Stimulated activated naive CD4-positive, alpha-beta T cell (primary cell): ENCODE measurements at places on chromosomes 2 and 18.
A peak's percentile ranks its signal among the peaks of the same experiment; 100 is the strongest.

DNA sequence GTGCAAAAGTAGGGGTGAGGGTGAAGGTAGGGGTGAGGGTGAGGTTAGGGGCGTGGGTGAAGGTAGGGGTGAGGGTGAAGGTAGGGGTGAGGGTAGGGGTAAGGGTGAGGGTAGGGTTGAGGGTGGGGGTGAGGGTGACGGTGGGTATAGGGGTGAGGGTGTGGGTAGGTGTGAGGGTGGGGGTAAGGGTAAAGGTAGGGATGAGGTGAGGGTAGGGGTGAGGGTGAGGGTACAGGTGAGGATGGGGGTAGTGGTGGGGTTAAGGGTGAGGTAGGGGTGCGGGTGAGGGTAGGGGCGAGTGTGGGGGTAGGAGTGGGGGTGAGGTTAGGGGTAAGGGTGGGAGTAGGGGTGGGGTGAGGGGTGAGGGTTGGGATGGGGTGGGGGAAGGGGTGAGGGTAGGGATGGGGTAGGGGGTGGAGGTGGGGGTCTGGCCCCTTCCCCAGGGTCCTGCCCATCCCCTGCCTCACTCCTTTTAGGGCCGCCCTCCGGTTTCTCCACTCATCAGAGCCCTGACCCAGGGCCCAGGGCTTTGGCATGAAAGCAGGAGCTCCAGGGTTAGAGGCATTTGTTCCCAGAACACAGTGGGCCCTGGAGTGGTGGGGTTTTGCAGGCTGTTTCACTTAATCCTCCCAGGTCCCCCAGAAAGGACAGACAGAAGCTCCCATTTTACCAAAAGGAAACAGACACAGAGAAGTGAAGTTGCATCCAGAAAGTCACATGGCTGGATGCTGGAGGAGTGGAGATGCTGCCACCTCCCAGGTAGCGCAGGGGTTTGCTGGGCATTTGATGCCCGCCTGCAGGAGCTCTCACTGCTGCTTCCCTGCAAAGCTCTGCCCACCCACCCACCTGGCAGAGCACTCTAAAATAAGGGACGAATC lies 26.9 kb downstream of the SNORC start:
- no peak for DNase-seq

- no peak for DNase-seq
Measured at GRCh38 chr18:32048507-32049091, 30.0 kb downstream of the RNF125 start.

GRCh38 chr2:228768818-228769217 lies 502.3 kb downstream of the PID1 start:
- DNase-seq: no peak

DNA sequence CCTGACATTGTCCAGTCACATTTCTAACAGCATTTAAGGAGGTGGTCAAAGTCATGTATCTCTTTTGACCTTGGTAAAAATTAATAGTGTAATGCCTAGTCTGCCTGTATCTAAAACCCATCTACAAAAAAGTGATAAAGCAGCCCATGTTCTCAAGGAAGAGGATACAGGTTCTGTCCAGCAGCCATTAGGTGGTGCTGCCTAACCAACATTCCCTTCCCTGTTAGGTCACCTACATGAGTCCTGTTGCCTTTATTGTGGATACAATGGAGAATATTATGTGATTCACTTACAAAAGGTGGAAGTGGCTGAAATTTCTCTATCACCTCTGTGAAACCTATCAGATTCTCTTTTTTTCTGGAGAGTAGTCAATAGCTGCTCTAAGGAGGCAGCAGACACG lies 52.5 kb downstream of the AQP4 start:
- no peak for DNase-seq

GRCh38 chr2:221402072-221402471 lies 170.0 kb downstream of the EPHA4 start:
- no peak for DNase-seq

- DNase-seq: no peak
Measured at GRCh38 chr2:39568561-39569006, 97.1 kb upstream of the TMEM178A start.

DNA sequence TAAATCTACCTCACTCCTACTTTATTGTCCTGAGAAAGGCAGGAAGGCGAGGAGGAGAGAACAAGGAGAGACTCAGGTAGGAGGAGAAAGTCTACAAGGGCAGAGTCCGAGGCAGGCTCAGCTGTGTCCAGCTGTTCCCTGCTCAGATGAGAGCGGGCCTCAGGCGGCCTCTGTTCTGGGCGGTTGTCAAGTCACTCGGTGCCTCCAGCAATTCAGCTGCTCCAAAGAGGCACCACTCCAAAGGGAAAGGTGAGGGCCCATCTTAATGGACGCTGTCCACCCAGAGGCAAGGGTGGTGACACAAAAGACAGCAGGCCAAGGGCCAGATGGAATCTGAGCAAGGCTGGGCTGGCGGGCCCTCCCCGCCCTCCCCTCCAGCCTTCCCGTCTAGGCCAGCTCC lies 101.4 kb upstream of the EPAS1 start:
- DNase-seq: no peak

DNA sequence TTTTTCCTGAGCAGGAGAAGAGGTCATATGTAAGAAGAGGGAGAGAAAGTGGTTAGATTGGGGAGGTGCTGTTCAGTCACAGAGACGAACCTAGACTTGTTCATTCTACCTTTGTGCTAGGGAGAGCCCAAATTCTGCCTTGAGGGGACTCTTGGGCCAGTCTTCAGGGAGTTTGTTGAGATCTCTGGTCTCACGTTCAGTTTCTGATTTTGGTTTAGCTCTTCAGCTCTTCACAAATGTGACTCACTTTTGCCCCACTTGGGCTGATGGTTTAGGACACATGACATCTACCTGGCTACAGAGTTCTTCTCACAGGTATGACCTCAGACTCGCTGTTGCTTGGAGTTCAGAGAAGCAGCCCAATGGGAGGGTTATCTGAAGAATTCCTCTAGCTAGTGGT lies 49.2 kb upstream of the DARS1 start:
- no peak for DNase-seq

- DNase-seq: no peak
Measured at GRCh38 chr2:80111185-80111584, 193.4 kb downstream of the LRRTM1 start.

DNA sequence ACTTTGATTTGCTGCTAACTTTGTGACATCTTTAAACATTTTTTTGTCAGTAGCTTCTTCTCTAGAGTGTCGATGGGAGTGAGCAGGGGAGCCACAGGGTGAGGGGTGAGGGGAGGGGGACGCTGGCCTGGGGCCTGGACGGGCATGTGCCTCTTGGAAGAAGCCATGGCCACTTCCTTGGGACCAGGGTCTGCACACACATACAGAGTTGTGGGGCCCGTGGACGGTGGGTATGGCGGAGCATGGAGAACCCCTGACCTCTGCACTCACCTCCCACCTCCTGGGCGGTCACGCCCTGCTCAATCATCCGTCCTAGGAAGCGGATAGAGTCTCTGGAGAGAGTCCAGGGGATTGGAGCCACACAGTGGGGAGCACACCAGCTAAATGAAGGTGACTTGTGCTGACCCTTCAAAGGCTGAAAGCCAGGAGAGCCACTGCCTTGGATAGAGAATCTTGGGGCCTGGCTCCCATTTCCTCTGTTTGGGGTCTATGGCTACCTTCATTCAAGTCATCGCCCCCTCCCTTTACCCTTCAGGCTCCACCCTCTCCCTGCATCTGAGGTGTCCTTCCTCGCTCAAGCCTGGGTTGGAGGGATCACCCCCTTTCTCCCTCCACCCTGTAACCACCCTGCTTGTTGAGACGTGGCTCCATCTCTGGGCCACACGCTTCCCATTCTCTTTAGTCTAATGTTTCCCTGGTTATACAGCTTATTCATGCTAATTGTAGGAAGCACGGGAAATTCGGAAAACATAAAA lies 63.9 kb upstream of the HAAO start:
- DNase-seq: no peak

- DNase-seq: no peak
Measured at GRCh38 chr2:657766-658165, 19.4 kb downstream of the TMEM18 start.

DNA sequence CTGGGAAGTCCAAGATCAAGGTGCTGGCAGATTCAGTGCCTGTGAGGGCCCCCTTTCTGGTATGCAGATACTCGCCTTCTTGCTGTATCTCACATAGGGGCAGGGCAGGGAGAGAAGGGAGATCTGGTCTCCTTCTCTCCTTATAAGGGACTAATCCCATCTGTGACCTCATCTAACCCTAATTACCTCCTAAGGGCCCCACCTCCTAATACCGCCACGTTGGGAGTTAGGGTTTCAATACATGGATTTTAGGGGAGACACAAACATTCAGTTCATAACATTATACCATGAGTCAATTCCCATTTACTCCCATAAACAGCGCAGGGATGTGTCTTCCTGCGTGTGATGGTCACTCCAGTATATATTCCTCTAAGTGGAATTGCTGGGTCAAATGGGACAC lies 73.8 kb upstream of the TXNDC2 start:
- DNase-seq: no peak

DNA sequence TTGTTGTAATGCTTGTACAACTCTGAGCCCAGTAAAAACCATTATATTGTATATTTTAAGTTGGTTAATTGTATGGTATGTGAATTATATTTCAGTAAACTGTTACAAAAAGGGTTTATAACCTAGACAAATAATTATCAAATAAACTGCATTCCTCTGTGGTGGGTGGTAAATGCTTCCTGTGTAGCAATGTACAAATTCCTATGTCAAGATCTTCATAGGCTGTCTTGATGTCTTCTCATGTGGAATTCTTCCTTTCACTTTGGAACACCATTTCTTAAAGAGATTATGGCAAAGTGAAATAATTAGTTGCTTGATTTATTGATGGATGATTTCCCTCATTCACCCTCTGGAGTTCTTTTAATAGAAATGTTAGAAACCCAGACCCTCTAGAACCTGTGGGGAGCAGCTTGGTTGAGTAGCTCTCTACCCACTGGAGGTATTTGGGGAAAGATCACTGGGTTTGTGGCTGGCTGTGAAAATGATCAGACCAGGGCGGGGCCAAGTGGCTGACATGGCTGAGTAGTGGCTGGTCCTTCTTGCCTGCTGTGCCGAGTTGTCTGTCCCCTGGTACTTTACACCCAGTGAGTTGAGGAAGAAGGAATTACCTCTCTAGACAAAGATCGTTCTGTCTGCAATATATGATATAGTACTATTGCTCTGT lies 22.4 kb upstream of the MGAT5 start:
- no peak for DNase-seq

DNA sequence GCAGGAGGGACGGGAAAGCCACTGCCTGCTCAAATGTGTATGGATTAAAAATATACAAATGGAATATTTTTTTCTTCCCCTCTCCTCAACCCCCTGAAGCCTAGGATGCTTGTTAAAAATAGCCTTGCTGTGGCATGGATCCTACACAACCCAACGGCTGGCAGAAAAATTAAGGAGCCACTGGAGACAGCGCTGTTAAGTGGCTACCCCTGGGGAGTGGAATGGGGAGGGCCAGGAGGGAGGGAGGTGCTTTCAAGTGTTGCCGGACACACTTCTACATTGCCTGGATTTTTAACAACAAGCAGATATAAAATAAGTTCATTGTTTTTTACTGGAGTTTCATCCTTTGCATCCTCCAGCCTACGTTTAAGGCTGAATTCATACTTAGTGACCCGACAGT lies 66.6 kb downstream of the ZBTB7C start:
- DNase-seq: no peak

DNA sequence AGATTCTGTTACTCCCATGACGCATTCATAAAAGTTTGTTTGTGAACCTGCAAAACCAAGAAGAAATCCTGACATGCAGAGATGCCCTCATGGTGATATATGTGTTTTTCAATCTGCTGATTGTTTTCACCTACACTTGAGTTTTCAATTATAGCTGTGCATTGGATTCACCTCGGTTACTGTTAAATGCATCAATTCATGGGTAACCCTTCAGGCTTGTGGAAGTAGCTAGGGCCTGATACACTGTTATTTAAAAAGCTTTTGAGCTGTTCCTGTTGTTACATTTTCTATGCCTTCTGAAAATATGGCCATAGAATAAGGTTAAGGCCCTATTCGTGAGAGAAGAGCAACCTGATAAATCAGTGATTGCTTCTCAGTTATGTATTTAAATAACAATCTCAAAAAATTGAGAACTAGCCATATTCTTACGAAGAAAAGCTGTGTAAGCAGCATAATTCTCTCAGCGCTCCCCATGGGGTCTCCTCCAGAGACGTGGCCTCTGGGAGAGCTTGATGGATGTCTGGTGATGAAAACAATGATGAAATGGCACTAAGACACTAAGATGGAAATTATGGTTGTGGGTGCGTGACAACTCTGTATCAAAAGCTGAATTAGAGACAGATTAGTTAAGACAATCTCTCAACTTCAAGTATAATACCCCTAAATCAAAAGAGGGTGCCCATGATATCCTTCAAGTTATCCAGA lies 60.5 kb downstream of the RIT2 start:
- DNase-seq: no peak

DNA sequence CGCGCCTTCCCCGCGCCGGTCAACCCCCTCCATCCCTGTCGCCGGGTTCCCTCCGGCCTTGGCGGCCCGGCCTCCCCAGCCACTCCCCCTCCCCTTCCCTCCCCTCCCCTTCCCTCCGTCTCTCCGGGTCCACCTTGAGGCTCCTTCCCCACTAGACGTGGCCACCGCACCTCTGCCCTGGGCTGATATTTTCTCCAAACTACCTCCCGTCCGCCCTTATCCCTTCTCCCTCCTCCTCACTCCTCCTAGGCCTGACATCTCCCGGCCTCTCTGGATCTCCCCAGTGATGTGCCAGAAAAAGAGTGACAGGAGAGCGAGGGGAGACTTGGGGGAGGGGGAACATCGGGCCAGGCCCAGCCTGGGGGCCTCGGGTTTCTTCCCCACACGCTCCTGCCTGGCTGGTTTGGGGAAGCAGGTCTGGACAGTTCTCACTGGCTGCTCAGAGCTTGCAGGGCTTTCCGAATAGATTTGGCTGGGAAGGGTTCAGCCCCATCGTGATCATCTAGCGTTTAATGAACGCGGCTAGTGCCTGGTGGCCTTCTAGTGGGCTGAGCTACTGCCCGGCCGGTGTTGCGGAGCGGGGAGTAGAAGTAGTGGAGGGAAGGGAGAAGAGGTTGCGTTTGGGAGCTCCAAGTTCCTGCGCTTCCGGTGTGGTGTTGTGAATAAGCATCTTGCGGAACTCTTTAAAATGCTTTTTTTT lies 641 bp downstream of the MAPRE3 start:
- DNase-seq: peak; percentile 31

GRCh38 chr2:144382849-144383248 lies 137.1 kb downstream of the ZEB2 start:
- no peak for DNase-seq

GRCh38 chr18:76422838-76423237 lies 72.2 kb downstream of the ZNF516 start:
- DNase-seq: no peak

DNA sequence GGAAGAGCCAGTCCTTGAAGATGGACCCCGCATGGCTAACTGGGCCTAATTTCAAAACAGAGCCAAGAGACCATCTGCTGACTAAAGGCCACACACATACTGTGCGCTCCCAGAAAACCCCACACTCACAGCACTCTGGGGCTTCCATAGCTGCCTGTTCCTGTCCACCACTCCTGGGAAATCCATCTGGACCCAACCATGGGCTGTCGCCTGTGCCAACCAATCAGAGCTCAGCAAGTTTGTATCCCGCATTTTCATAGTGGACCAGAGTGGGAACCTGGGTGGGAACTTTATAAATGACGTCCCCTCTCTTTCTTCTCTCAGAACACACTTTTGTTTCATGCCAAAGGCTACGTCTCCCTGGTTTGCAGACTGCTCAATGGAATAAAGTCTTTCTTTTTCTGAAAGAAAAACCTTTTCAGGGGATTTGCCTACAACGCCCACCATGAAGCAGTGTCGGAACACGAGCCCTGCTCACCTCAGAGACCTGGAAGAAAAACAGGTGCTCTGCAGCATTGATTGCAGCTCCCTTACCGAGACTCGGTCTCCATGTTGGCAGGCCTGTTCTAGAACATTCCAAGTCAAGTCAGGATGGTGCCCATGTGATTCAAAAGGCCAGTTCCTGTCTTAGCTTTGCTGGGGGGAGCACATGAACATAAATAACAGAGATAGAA lies 137.2 kb upstream of the GPC1 start:
- no peak for DNase-seq
